Astrocyte (in vitro differentiated cells and primary cell): ENCODE measurements at places on chromosomes 3 and 15.
A peak's percentile ranks its signal among the peaks of the same experiment; 100 is the strongest.

DNA sequence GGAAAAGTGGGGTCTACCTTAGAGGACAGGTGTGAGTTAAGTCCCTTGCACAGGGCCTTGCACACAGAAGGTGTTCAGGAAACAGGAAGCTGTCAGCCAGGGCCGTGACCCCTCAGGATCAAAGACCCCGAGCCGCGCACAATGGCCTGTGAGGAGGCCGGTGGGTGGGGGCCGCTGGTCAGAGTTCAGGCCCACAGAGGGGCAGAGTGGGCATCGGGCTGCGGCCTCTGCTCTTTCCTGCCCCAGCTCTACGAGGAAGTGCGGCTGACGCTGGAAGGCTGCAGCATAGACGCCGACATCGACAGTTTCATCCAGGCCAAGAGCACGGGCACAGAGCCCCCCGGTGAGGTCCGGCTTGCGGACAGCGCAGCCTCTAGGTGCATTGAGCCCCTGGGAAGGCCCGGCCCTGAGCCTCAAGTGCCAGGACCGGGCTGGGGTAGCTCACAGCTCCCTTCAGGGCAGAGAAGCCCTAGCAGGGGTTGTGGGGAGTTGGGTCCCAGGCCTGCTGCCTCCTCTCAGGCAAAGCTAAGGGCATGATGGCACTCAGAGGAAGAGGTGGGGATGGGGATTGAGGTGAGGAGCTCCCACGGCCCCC is 37.2 kb downstream of the PSTPIP1 start:
- DNase-seq: no peak

GRCh38 chr3:53236112-53236841 is 19.5 kb downstream of the TKT start:
- DNase-seq: peak; percentile 90

GRCh38 chr15:68384451-68385239 is 47.3 kb downstream of the ITGA11 start:
- peak; percentile 94 for DNase-seq

DNA sequence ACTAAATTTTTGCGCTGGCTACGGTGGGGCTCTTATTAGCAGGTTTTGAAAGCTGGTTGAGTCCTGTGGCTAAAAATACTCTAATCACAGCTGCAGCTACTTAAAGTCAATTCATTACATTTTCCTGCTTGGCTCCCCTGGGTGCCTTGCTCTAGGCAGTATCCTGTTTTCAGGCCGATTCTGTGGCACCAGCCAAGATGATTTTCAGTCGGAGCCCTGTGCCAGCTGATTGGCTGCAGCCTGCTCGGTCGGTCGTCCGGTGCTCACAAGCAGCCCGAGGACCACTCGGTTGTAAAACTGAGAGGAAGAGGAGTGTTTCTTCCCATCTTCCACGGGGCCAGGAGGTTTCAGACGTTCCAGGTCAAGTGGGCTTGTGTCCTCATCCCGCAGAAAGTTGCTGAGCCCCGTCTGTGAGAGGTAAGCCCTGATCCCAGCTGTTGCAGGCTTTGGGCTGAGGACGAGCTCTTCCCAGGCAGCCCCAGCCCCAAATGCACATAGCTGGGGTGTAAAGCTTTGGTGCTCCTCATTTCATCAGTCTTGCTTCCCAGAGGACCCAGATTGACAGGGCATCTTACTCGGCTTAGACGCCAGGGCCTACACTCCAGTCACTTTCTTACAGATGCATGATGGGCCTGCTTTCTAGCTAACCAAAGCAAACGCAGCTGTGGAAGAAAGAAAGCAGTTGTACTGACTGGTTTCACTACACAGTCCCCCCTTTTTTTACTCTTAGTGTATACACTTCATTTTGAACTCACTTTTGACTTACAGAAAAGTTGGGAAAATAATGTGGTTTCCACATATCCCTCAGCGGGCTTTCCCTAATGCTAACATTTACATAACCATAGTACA is 15.9 kb downstream of the LYSMD4 start:
- DNase-seq: no peak

GRCh38 chr15:31245756-31246155 is 80.9 kb upstream of the KLF13 start:
- no peak for DNase-seq
